GM18507 (cell line): ENCODE measurements at places on chromosomes 16 and 17.

GRCh38 chr17:65485388-65486299 lies 75.8 kb downstream of the AXIN2 start:
- DNase-seq = no peak

DNA sequence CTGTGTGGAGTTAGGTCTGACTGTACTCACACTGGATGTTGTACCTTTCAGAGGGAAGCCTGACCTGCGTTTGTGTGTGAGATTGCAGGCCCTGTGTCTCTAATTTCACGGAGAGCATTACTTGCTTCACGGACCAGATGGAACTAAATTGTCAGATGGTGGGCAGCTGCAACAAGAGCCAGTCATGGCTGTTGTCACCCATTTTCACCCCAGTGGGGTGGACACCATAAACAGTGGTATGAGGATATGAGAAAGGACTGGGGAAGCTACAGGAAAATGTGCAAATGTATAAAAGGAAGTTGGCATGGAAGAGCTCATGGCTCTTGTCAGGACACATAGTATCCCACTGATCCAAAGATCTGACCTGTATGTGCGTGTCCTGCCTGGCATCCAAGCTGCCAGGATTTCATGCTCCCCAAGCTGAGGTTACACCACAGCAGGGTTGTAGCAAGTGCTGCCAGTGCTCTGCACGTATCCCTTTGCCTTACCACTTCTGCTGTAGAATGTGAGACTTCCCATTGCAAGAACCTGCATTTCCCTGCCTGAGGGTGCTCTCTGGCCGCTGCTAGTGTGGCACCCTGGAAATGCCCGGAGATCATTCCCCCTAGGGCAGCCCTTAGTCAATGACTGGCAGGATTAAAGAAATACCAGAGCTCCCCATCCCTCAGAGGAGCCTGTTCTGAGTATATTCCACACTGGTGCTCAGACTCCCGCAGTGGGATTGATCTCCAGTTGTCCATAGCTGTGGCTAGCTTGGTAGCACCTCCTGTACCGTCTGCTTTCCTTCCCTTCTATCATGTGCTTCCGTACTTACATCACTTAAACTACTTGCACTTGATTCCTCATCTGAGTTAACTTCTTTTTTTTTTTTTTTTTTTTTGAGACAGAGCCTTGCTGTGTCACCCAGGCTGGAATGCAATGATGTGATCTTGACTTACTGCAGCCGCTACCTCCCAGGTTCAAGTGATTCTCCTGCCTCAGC lies 70.4 kb upstream of the TANC2 start:
- DNase-seq = no peak

DNA sequence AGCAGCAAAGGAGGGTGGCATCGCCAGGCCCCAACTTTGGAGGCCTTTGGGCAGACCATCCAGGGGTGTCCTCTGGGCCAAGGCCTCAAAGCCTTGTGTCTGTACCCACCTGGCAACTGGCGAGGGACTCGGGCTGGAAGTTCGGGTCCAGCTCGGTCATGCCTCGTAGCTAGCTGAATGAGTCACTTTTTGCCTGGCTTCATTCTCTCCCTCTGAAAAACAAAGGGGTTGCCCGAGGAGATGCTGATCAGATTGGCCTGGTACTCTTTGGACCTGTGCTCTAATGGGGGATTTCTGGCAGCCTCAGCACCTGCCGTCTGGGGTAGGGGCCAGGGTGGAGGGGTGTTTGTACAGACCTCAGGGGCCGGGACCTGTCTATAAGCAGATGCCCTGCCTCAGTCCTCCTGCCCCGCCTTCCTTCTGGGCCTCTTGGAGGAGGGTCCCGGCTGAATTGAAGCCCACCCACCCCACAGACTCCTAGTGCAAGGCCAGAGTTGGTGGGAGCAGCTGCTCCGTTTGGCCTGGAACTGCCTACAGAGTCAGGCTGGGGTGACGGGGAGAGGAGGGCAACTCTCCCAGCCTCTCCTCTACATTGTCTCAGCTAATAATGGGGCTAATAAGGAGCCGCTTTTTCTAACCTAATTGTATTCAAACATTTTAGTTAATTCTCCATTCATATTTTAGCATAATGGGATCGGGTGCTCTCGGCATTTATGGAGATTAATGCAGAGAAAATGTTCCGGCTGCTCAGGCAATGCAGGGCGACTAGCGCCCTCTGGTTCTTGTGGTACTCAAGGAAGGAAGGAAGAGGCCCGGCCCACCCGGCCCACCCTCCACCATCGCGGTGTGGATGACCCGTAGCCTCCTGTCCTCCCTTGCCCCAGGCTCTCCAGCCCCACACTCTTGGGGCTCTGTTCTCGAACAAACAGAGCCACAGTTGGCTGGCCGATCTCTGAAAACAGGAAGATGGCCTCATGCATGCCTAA lies 21.4 kb upstream of the ABCC3 start:
- DNase-seq = no peak

- no peak for DNase-seq
These were observed 82.1 kb downstream of the KSR1 start for GRCh38 chr17:27538156-27538955.

GRCh38 chr17:33459078-33459940 lies 166.2 kb upstream of the ASIC2 start:
- DNase-seq = no peak

DNA sequence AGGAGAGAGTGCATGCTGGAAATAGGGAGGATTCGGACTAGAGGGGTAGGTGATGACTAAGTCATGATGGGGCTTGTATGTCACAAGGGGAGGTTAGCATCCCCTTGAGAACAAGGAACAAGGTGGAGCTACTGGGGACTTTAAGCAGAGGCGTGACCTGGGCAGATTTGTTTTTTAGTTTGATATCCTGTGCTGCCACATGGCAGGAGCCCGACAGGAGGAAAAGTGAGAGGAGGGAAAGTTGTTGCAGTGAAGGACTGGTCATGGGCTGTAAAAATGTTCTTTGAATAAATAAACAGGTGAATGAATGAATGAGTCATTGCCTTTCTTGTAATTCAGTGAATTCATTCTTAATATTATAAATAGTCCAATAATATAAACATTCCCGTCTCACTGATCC lies 365.1 kb upstream of the CDH5 start:
- no peak for DNase-seq

GRCh38 chr17:29063992-29064391 lies 21.1 kb downstream of the PIPOX start:
- DNase-seq = no peak

GRCh38 chr16:11575223-11575589 lies 11.5 kb downstream of the LITAF start:
- no peak for DNase-seq

GRCh38 chr17:862582-862981 lies 80.4 kb downstream of the MRM3 start:
- no peak for DNase-seq

DNA sequence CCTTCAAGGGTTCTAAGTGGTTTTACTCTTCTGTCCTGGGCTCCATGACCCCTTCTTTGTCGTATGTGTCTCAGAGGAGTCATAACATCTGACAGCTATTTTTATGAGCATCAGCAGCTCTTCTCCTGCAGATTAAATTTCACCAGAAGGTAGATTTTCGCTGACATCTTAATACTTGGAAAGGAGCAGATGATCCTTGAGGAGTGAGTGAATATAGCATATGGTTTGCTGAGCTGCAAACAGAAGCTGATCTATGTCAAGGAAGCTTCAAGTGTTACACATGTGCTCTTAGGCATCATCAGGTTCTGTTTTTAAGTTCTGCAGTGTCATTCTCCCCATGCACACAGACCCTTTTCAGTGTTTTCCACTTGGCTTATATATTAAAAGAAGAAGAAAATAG lies 49.2 kb upstream of the MYH2 start:
- DNase-seq = no peak

- no peak for DNase-seq
These were observed 85.1 kb downstream of the TNFRSF13B start for GRCh38 chr17:16886655-16887322.

DNA sequence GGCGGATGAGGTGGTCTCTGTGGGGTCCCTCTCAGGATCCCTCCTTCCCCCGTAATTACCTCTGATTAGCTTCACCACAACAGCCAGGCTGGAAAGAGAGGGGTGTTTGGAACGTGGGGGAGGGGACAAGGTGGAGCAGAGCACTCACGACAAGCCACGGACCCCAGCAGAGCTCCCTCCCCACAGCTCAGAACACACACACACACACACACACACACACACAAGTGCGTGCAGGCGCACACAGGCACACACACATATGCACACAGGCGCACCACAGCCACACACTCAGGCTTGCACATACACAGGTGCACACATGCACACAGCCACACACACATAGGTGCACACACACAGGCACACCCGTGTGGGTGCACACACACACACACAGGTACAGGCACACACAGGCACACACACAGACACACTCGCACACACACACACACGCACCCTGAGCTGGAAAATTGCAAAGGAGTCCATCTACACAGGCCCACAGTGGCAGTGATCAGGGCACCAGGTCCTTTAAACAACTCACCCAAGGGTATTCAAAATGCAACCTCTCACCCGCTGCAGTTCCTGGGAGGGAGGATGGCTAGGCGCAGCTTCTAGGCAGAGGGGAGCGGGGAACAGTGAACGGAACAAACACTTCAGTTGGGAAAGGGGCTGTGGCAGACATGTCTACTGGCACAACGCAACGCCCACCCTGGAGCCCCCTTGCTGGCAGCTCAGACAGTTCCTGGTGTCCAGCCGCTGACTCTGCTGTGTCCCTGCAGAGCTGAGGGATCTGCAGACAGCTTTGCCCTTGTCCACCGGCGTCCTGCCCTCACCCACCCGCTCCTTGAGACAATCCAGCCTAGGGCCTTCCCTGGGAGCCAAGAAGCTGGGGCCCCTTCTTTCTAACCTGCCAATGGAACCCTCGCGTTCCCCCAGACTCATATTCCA lies 59.9 kb upstream of the DLX4 start:
- DNase-seq = no peak

DNA sequence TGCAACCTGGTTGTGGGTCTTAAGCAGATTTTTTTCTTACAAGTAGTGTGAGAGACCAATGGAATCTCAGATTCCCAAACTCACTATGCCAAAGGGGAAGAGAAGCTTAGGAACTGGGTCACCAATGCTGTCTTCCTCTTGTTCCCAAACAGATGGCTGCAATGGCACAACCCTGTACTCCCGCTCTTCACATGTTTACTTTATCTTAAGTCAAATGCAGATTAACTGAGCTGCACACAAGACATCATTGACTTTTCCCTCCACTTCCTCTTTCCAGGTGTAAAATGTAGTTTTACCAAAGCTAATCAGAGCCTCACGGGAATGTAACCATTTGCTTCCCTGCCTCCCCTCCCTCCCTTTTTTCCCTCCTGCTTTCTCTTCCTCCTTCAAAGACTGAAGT lies 14.4 kb upstream of the CD300E start:
- DNase-seq = no peak

GRCh38 chr17:80886641-80887573 lies 104.7 kb upstream of the CHMP6 start:
- no peak for DNase-seq

- DNase-seq = no peak
These were observed 15.1 kb upstream of the PLEKHG4 start for GRCh38 chr16:67264277-67264676.

DNA sequence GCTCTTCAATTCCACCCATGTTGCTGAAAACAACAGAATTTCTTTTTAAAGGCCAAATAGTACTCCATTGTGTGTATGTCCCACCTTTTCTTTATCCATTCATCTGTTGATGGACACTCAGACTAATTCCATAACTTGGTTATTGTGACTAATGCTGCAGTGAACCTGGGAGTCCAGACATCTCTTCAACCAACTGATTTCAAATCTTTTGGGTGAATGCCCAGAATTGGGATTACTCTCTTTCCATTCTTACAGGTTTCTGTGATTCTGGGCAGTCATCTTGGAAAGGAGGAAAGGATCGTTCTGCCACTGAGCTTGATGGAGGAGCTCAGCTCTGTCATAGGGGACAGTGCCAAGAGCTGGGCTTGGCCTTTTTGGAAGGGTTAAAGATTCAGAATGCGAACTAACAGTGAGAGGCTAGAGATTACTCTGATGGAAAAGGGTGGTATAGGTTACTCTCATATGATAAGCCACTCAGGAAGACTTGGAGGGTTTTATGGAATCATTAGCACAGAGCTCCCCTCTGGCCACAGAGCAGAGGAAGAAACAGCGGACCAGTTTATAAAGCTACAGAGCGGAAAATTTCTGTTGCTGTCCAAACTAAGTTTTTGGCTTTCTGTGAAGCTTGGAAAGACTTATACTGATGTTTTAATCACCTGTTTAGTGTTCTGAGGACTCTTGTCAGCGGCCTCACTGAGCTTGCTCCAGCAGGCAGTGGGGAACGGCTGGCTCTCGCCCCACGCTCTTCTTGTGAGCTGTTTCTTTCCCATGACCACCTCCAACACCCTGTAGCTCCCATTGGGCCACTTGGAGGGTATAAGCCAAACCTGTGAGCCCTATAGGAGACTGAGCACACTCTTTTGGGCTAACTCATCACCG lies 48.3 kb downstream of the HIC1 start:
- no peak for DNase-seq

DNA sequence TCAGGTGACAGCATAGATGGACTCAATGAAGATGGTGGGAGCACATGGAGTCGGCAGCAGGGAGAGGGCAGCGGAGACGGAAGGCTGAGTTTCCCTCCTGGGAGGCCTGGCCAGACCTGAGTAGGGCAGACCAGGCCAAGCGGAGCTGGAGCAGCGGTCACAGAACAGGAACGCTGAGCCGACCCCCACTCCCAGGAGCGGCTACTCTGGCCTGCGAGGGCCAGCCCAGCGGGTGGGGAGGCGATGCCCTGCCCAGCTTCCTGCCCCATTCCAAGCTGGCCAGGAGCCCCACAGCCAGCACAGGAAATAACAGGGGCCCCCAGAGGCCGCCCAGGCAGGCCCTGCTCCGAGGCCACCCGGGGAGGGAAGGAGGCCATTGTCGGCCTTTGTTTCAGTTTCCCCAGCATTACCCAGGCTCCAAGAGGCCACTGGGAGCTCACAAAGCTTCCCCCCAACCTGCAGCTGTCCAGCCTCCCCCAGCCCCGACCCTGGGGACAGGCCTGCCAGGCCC lies 79.8 kb downstream of the ZNF423 start:
- no peak for DNase-seq

GRCh38 chr16:1613211-1613622 lies 1.1 kb downstream of the CRAMP1 start:
- no peak for DNase-seq

- DNase-seq = no peak
These were observed 63.9 kb upstream of the RPH3AL start for GRCh38 chr17:416293-417206.

DNA sequence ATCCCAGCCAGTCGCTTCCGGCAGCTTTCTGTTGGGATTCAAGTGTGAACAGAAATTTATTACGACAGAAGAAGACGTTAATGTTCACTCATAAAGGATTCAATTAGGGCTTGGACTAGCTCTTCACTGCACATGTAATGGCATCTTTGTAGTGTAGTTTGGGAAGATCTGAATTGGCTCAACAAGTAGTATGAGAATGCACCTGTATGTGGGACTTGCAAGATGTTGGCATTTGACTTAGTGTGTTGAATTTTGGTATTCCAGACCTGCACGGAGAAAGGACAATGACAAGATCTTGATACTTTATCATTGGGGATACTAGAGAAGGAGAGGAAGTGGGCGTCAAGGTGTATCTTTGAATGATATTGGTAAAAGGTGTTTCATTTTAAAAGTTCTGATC lies 1.2 kb downstream of the PSMD11 start:
- no peak for DNase-seq
